ENCODE measurements at places on chromosomes 13 and 19. TPM values are rescaled to one million over a fixed set of nuclear protein-coding genes. Genes with fewer than 3 reads are reported as not detected.
A peak's percentile ranks its signal among the peaks of the same experiment; 100 is the strongest.

DNA sequence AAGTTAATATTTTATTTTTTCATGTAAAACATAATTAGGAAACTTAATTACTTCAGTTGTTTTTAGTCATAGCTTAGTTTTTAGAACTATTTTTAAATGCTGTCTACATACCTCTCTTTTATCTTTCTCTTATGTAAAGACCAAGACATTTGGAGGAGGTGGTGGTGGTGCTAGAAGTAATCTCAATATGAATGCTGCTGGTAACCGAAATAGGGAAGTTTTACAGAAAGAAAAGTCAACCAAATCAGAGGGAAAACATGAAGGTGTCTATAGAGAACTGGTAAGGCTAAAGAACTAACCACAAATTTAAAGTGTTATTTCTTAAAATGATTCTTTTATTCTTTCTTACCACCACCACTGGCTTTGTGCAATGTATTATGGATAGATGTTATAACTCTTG, 97.3 kb downstream of the TDRD3 start:
- H3K27ac ChIP-seq: no peak overlapping the region
- H3K36me3 ChIP-seq: peaks cover 5% of the 10 kb centered on the region
- DNase-seq: no peak
- H3K4me1 ChIP-seq: no peaks in the 10 kb centered on the region
- H3K4me3 ChIP-seq: no peak overlapping the region

DNA sequence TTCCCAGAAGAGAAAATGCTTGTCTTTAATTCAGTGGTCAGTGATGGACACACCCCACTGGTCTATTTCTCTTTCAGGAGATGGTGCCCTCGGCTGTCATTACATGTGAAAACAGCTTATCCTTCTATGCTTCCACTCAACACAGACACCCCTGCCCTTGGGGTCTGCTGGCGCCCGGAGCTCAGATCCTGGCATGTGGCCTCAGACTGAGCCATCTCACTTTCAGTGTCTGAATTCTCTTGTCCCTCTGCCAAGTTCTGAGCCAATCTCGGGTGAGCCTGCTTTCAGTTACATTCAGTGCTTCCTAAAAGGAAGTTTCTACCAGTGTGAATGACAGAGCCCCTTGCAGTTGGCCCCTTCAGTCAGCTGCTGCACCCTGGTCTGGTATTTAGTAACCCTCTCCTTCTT, 293.6 kb downstream of the DNAJC15 start:
- no peaks in the 10 kb centered on the region for H3K27me3 ChIP-seq
- DNase-seq: peak; percentile 73
- H3K4me1 ChIP-seq: peaks cover 20% of the 10 kb centered on the region
- H3K27ac ChIP-seq: peak overlapping the region; percentile 61

DNA sequence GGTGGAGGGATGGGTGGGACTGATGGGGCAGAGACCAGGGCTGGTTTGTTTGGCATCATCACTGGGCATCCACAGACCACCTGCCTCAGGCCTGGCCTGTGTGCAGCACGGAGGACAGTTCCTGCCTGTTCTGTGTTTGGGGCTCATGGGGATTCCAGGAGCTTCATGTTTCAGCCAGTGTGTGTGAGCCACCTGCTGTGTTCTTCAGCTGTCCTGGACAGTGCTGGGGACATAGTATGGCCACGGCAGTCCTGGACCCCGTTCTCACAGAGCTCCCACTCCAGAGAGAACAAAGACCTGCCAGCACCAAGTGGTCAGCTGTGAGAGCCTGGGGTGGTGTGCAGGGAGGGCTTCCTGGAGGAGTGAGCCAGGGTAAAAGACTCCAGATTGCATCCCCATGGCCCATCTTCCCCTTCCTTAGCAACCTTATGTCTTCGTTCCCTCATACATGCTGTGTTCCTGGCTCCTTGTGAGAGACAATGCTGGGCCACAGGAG, 2.0 kb upstream of the CCDC97 start:
- H3K27ac ChIP-seq: peak overlapping the region; percentile 63
- no peak for DNase-seq
- H3K36me3 ChIP-seq: peaks cover 51% of the 10 kb centered on the region
- peaks cover 32% of the 10 kb centered on the region for H3K4me1 ChIP-seq
- no peaks in the 10 kb centered on the region for H3K27me3 ChIP-seq

- DNase-seq: no peak
- H3K27ac ChIP-seq: no peak overlapping the region
- H3K4me3 ChIP-seq: no peak overlapping the region
- H3K27me3 ChIP-seq: peaks cover 6% of the 10 kb centered on the region
- H3K4me1 ChIP-seq: peaks cover 12% of the 10 kb centered on the region
Measured at GRCh38 chr13:76890021-76890420, 3.8 kb upstream of the KCTD12 start.

DNA sequence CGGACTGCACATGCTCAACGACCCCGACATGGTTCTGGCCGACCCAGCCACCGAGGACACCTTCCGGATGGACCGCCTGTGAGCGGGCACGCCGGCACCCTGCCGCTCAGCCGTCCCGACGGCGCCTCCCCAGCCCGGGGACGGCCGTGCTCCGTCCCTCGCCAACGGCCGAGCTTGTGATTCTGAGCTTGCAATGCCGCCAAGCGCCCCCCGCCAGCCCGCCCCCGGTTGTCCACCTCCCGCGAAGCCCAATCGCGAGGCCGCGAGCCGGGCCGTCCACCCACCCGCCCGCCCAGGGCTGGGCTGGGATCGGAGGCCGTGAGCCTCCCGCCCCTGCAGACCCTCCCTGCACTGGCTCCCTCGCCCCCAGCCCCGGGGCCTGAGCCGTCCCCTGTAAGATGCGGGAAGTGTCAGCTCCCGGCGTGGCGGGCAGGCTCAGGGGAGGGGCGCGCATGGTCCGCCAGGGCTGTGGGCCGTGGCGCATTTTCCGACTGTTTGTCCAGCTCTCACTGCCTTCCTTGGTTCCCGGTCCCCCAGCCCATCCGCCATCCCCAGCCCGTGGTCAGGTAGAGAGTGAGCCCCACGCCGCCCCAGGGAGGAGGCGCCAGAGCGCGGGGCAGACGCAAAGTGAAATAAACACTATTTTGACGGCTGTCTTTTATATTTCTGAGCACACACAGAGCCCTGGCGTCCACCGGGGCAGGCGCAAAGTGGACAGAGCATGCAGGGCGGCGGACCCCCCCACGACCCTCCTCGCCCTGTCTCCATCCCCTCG, 13.6 kb downstream of the COMP start:
- peaks cover 94% of the 10 kb centered on the region for H3K36me3 ChIP-seq
- no peak for DNase-seq
- no peak overlapping the region for H3K27ac ChIP-seq
- peaks cover 14% of the 10 kb centered on the region for H3K27me3 ChIP-seq
- no peak overlapping the region for H3K4me3 ChIP-seq
- H3K4me1 ChIP-seq: peaks cover 29% of the 10 kb centered on the region

Gene ZNF470
- total RNA-seq: 13.5 TPM

- peaks cover 20% of the 10 kb centered on the region for H3K4me1 ChIP-seq
- H3K27ac ChIP-seq: no peak overlapping the region
- H3K4me3 ChIP-seq: no peak overlapping the region
- H3K27me3 ChIP-seq: peaks cover 19% of the 10 kb centered on the region
- no peak for DNase-seq
- H3K36me3 ChIP-seq: no peaks in the 10 kb centered on the region
Measured at GRCh38 chr13:41454170-41454569, 3.2 kb upstream of the RGCC start.

Data from spinal cord (tissue), 10 donors.